ENCODE measurements at places on chromosomes 2 and 18. TPM values are rescaled to one million over a fixed set of nuclear protein-coding genes. Genes with fewer than 3 reads are reported as not detected.

Gene RTP5
- polyA plus RNA-seq: not detected

- no peak for DNase-seq
Observed at GRCh38 chr18:13804305-13804704, 19.6 kb upstream of the MC5R start.

GRCh38 chr2:16931441-16931840 is 265.8 kb upstream of the CYRIA start:
- no peak for DNase-seq

DNA sequence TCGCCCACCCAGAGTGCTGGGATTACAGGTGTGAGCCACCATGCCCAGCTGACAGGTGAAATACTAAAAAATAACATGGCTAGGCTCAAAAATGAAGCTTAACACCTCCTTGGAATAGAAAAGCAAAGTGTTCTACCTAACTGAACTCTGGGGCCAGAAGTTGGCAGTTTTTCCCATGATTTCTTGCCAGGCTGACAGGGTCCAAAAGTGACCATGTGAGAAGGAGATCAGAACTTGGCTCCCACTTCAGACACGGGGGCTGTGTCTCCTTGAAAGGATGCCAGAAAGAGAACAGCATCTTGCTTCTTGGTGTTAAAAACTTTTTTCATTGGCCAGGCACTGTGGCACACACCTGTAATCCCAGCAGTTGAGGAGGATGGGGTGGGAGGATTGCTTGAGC is 47.0 kb downstream of the BMPR2 start:
- DNase-seq: no peak

- no peak for DNase-seq
Observed at GRCh38 chr18:22974001-22974400, 40.9 kb downstream of the RBBP8 start.
